Kidney glomerular epithelial cell (primary cell): ENCODE measurements at places on chromosomes 12 and 14.
A peak's percentile ranks its signal among the peaks of the same experiment; 100 is the strongest.

- peak; percentile 82 for DNase-seq
These were observed 287.5 kb downstream of the DUSP6 start for GRCh38 chr12:89064780-89065179.

DNA sequence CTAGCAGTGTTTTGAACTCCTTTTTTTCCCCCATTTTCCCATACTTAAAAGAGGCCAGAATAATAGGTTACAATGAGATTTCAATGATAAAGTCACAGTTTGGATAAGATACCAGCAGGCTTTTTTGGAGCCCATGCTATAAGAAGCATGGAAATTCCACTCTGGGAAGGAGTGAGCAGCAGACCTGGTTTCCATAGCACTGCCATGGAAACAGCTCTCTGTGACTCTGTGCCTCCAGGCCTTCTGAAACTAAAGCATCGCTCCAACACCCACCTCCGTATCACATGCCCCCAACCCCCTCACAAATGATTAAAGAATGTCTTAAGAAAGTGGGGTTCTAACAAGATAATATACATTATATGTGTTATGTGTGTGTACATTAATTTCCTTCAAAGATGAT, 165.0 kb downstream of the GRIN2B start:
- no peak for DNase-seq

DNA sequence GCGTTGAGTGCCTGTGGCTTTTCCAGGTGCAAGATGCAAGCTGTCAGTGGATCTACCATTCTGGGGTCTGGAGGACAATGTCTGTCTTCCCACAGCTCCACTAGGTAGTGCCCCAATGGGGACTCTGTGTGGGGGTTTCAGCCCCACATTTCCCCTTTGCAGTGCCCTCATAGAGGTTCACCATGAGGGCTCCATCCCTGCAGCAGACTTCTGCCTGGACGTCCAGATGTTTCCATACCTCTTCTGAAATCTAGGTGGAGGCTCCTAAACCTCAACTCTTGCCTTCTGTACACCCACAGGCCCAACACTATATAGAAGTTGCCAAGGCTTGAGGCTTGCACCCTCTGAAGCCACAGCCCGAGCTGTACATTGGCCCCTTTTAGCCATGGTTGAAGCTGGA, 52.9 kb downstream of the PRKCH start:
- no peak for DNase-seq

GRCh38 chr12:116931665-116932064, 20.9 kb downstream of the FBXW8 start:
- DNase-seq: no peak

DNA sequence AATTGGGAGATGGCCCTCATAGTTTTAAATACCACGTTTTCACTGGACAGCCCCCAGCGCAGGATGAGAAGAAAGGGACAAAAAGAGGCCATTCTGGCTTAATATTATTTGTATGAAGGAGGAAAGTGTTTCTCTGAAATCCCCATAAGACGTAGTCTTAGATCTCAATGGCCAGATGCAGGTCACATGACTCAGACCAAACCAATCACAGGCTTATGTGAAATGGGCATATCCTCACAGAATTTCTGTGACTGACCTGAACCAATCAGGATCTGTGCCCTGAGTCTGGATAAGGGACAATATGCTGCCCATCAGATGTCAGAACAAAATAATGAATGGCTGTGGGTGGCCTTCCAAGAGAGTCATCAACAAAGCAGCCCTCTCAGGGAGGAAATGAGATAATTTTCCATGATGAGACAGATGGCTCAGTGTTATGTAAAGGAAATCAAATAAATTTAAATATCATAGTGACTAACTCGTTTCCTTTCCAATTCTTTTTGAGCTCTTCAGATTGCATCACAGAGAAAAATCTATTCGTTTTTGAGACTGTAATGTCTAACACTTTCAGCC, 1009.5 kb upstream of the TMEM132C start:
- no peak for DNase-seq

DNA sequence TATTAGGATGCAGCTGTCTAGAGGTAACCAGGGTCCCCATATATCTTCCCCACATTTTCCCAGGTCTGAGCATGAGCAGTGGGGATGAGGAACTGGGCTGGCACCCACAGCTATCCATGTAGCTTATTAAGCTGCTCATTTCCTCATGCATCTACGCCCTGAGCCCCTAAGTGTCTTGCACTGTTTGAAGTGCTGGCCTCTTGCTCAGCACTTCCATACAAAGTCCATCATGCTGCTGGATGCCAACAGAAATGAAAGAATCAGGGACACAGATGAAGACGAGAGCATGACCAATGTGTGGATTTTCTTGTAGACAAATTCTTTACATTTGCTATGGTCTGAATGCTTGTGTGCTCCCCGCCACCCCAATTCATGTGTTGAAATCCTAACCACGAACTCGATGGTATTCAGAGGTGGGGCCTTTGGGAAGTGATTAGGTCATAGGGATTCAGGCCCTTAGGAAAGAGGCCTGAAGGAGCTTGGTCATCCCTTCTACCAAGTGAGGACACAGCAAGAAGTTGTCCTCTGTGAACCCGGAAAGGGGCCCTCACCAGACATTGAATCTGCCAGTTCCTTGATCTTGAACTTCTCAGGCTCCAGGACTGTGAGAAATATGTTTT, 54.5 kb downstream of the C12orf75 start:
- DNase-seq: no peak

GRCh38 chr12:41537522-41537921, 349.4 kb downstream of the PDZRN4 start:
- DNase-seq: no peak

GRCh38 chr12:110872100-110872499, 25.3 kb downstream of the CCDC63 start:
- DNase-seq: no peak

GRCh38 chr12:91327131-91327530, 144.5 kb upstream of the DCN start:
- no peak for DNase-seq

DNA sequence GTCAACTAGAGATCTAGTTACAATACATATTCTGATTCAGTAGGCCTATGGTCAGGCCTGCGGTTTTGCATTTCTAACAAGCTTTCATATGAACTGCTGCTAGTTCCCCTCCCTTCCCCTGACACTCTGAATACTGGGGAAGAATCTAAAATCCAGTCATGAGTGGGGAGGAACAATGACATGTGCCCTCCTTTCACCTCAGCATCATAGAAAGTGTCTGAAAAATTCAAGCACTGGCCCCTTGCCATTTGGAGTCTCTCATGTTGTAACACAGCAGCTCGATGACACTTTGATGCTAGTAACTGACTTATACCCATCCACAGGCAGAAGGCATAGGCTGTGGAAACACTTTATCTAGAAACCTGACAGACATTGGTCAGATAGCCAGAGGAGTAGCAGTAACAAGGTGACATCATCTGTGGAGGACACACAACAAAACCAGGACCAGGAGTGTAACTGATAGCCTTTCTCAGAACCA, 161.9 kb upstream of the RASSF8 start:
- DNase-seq: no peak

DNA sequence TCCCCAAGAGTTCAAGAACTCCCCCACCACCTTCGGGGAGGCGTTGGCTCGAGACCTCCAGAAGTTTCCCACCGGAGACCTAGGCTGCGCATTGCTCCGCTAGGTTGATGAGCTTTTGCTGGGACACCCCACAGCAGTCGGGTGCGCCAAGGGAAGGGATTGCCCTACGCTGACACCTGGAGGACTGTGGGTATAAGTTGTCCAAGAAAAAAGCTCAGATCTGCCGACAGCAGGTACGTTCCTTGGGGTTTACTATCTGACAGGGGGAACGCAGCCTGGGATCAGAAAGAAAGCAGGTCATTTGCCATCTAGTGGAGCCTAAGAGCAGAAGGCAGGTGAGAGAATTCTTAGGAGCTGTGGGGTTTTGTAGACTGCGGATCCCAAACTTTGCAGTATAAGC, 98.8 kb downstream of the FRMD6 start:
- no peak for DNase-seq

- DNase-seq: no peak
These were observed 470.4 kb downstream of the GALC start for GRCh38 chr14:87522575-87522974.

- DNase-seq: no peak
These were observed 352.0 kb downstream of the ZFP36L1 start for GRCh38 chr14:68440820-68441219.

DNA sequence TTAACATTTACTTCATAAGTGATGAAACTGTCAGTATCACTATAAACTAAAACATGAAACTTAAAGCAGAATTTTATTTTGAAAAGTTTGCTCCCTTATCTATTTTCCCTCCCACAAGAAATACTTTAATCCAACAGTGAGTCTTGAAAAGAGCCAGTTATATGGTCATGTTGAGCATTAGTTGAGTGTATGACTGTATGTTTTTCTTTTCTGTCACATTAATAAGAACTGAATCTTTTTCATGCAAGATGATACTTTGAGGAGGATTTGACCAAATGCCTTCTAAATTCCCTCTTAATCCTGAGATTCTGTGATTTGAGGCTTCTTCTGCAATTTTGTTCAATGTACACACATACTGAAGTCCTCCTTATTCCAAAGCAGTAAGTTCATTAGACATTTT, 33.7 kb upstream of the YARS2 start:
- DNase-seq: no peak

DNA sequence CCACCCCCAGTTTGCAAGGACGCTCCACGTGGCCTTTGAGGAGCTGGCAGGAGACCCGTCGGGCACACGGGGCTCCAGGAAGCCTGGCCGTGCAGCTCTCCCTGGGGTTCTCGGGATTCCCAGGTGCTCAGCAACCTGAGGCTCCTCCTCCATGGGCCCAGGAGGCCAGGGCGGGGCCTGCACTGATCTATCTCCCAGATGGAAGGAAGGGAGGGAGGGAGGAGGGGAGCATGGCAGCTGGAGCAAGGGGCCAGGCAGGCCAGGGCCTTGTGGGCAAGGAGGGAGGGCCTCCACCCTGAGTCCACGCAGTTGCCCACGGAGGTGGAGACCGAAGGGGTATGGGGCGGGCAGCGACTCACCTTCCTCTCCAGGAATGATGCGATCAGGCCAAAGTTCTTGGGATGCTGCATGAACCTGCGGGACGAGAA, 127.3 kb downstream of the RFLNA start:
- peak; percentile 79 for DNase-seq

DNA sequence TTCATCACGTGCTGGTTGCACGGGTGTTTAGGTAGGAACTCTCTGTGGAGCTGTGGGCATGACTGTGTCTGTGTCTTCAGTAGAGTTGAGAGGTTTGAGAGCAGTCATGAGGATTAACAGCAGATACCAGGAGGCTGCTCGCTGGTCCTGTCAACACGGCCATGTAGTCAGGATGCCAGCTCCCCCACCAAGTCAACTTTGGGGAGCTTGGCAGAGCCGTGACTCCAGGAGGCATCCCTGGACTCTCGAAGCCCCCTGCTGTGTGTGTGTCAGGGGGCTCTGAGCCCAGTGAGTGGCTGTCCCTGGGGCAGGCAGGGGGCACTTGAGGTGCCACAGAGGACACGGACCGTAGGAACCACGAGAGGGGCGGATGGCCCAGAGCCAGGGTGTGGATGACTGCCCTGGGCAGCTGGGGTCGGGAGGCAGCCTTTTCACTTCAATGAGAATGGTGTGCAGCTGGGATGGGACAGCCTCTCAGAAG, 7.2 kb upstream of the GPR132 start:
- no peak for DNase-seq

DNA sequence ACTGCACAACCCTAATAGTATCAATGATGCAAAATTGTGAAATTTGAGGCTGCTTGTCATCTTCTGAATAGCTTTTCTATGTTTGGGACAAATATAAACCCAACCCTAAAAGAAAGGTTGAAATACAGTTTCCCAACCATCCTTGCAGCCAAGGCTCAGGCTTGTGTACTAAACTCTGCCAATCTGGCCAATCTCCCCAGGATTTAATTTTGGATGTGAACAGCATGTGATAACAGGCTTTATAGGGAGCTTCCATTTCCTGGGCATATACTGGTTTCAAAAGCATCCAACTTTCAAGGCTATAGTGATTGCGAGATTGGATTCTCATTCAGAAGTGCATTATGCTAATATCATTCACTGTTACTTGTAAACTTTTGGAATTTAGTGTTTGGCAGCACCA, 55.7 kb upstream of the MUCL1 start:
- no peak for DNase-seq

DNA sequence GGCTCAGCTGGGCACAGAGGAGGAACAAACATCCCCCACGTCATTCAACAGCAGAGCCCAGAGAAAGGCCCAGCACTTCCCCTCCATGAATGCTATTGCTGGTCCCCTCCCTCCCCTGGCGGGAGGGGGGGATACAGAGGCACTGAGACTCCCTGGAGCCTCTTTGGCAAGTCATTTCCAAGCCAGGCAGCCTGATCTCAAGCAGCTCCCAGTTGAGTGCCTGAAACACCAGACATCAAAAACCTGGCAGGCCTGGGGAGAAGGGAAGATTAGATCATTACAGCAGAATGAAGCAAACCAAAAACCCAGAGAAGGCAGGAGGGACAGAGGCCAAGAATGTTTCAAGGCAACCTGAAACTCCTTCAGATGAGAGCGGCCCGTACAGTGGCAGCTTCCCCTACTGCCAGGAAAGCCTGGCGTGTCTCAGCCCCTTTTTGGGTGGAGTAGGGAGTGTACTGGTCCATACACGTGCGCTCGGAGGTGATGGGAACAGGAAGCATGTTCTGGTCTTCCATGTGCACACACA, 92.1 kb downstream of the LRRC74A start:
- peak; percentile 73 for DNase-seq

GRCh38 chr12:40988355-40988754, 199.8 kb upstream of the PDZRN4 start:
- DNase-seq: no peak

- DNase-seq: no peak
These were observed 19.2 kb downstream of the PLEK2 start for GRCh38 chr14:67392800-67393199.

- no peak for DNase-seq
These were observed 484.7 kb downstream of the LRIG3 start for GRCh38 chr12:58435647-58436046.

GRCh38 chr12:38904537-38905479, 583 bp downstream of the CPNE8 start:
- peak; percentile 76 for DNase-seq

GRCh38 chr14:60339571-60339970, 90.5 kb downstream of the PPM1A start:
- no peak for DNase-seq

DNA sequence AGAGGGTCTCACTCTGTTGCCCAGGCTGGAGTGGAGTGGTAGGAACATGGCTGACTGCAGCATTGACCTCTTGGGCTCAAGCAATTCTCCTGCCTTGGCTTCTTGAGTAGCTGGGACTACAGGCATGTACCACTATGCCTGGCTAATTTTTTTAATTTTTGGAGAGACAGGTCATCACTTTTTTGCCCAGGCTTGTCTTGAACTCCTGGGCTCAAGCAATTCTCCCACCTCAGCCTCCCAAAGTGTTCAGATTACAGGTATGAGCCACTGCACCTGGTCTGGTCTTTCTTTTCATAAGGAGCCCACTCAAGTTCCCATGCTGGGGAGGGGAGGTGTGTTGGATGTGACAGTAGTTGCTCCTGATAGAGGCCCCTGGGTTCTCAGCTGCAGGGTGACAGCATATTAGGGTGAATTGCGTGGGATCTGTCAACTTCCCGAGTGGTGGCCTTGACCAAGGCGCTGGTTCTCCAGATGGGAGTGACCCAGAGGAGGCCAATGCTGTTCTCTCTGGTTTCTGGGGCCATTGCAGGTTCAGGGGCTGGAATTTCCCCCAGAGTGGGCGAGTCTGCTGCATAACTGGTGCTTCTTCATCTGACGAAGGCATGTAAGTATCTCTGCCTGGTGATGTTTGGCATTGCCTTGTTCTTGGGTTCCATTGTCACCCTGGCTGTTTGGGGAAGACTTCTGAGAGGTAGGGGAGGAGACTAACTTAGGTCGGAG, 52.4 kb upstream of the ESRRB start:
- DNase-seq: no peak
